EH (cell line): ENCODE measurements at places on chromosomes 6 and 20.

DNA sequence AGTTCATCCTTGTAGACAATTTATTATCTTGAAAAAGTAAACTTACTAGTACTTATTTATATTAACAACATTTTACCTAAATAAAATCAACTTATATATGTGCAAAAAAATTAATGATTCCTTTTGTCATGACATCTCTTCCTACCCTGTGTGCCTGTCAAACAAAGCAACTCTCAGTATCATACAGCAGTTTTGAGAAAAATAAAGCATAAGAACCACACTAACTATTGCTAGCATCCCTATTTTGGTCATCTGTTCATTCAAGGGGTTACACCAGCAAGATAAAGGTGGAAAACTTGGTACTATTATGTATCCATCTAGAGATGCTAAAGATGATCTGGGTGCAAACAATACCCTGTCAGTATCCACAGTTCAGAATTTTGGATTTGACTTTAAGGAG, 7.4 kb upstream of the HLA-DRB1 start:
- DNase-seq, result no peak

- DNase-seq, result peak; percentile 88
Observed at GRCh38 chr6:160088069-160088783, 33.4 kb upstream of the SLC22A1 start.

GRCh38 chr6:81843302-81843701, 90.8 kb upstream of the TENT5A start:
- DNase-seq, result no peak

GRCh38 chr6:156795825-156796224, 18.6 kb downstream of the ARID1B start:
- DNase-seq, result peak; percentile 47

- no peak for DNase-seq
Observed at GRCh38 chr6:163756079-163756478, 341.6 kb downstream of the QKI start.
